ENCODE measurements at places on chromosomes 7 and 10.

DNA sequence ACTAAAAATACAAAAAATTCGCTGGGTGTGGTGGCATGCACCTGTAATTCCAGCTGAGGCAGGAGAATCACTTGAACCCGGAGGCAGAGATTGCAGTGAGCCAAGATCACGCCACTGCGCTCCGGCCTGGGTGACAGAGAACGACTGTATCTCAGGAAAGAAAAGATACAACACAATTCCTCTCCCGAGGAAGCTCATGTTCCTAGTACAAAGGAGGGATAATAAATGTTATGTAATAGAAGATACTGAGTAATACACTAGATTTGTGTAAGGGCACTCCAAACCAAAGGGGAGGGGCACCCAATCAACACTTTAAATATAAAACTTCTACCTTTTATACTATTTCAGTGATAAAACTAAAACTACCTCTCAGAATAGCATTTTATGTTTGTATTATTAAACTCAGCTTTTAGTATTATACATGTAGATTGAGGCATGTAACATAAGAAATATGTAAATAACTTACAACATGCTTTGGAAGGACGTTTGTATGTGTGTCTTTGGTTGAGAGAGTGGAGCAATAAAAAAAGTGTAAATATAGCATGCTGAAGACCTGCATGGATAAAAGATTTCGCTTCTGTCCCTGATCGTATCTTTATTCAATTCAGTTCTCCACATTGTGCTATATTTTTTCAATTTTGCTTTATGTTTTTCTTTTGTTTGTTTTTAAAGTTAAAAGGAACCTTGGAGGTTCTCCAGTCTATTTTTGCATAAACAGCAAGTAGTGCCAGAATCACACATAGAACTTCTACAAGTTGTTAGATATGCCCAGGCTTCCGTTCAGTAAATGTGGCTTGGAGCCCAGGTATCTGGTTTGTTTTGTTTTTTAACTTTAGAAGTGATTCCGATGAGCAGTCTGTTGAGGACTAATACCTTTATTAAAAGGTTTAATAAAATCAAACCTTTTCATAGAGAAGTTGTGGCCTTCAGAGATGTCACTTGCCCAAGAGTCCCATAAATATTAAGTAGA lies 71.9 kb downstream of the WAC start:
- no peak for DNase-seq

DNA sequence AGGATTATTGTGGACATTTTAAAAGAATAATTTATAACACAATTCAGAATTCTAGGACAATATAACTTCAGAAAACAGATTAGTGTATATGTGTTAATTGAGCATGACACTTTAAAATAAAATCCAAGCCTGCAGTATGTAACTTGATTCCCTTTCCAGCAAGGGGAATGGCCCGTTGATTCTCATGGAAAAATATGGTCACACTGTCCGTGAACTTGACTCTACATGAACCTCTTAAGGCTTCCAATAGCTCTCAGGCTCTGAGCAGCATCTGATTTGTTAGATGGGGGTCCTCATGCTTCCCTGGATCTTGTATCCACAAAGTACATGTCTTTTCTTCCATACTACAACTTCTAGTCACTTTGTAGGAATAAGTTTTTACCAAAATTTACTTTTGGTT lies 85.5 kb upstream of the AKR1E2 start:
- no peak for DNase-seq

GRCh38 chr10:125205431-125205830 lies 45.1 kb upstream of the CTBP2 start:
- no peak for DNase-seq

DNA sequence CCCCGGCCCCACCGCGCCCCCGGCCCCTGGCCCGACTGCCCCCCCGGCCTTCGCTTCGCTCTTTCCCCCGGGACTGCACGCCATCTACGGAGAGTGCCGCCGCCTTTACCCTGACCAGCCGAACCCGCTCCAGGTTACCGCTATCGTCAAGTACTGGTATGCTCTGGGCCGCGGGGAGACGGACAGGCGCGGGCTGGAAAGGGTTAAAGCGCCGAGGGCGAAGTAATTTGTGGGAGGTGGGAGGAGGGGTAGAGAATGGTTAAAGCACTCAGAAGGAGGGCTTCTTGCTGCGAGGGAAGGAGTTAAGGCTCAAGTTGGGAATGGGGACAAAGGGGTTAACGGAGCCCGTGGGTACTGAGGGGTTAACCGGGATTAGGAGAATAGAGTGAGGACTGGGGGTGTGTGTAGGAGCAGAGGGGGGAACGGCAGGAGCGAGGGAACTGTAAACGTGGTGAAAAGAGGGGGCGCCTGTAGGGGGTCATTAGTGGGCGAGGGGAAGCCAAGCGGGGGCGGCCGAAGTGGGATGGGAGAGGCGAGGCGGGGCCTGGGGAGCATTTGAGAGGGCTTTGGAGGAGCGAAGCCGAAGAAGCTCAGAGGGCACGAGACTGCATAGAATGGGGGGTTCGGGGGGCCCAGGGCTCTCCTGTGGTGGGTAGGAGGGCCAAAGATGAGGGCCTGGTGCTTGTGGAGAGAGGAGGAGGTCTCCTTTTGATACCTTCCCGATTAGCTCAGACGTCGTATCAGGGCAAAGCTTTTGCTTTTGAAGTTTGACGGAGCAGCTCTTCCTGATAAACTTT lies 605 bp downstream of the SUFU start:
- DNase-seq: no peak

DNA sequence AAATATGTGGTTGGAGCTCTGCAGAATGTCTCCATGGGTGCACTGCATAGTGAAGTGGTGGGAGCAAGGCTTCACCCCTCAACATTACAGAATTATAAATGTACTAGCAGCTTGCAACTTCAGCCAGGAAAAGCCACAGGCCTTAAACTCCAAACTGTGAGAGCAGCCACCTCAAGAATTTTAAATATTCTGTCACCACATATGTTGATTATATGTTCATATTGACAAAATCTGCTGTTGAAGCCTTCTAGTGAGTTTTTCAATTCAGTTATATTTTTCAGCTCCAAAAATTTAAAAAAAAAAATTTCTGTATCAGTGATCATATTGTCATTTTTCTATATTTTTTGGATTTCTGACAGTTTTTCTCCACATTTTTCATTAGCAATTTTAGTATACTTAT lies 30.9 kb upstream of the AKR1C2 start:
- DNase-seq: no peak

GRCh38 chr10:68175949-68176348 lies 56.0 kb downstream of the ATOH7 start:
- no peak for DNase-seq

DNA sequence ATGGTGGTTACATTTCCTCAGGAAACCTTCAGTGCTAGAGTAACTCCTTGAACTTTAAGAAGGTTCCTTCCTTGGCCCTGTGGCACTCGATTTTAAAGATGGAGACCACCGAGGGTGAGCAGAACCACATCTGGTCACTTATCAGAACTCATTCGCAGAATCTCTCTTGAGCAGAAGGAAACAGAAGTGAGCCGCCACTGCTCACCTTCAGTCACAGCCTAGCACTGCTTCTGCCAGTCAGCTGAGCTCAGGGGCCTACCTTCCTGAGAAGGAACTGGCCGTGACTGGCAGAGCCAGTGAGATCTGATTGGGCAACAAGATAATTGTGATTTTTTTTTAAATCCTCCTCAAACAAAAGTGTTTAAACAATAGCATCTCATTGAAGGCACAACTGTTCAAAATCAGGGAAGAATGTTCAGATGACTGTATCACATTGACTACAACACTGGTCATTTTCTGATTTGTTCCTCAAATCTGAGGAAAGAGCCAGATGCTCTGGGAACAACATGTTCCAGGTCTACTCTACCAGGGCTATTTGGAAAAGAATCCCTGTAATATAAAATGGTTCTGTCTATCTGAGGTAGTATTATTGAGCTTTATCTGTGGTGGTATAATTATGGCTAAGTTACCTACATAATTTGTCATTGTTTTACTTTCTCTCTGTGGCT lies 2.7 kb upstream of the SYPL1 start:
- no peak for DNase-seq

DNA sequence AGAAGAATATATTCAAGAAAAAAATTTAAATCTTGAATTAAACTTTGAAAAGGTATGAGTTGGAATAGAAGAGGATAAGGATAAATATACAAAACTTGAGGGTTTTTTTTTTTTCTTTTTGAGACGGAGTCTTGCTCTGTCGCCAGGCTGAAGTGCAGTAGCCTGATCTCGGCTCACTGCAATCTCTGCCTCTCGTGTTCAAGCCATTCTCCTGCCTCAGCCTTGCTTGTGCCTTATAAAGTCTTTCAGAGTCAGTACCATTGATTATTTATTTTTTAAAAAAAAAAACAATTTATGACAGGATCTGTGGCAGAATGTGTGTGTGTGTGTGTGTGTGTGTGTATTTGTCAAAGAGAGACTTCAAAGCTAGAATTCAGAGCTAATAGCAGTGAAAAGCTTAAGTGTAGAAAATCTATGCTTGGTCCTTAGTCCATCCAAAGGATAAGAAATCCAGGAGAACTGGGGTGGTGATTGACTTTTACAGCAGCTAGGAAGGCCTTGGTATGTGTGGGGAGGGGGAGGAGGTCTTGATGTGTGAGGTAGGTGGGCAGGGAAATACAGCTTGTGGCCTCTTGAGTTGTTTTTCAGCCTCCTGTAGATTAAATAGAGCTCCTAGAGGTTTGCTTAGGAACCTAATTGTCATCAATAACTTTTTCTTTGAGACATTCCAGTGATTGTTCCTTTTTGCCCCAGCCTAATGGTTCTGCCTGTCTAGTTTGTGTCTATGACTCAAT lies 2.4 kb downstream of the HECTD2 start:
- DNase-seq: no peak

- DNase-seq: no peak
Observed at GRCh38 chr7:19522486-19522885, 186.4 kb downstream of the POLR1F start.

DNA sequence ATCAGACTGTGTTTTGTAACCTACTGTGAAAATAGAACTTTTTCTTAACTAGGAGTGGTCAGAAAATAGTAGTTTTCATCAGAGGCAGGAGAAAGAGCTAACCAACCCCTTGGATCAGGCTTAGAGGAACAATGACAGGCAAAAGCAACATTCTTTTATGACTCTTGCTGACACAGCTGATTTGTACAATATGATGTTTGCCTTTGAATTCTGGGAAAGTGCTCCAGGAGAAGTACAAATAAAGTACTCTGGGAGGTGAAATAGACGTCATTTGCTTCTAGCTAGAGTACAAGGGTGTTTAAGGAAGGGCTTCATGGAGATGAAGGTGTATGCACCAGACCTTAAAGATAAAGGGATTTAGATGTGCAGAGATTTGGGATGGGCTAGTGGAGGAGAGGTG lies 75.1 kb upstream of the KIAA1217 start:
- no peak for DNase-seq

- DNase-seq: no peak
Observed at GRCh38 chr7:77427996-77428603, 12.0 kb upstream of the GSAP start.

DNA sequence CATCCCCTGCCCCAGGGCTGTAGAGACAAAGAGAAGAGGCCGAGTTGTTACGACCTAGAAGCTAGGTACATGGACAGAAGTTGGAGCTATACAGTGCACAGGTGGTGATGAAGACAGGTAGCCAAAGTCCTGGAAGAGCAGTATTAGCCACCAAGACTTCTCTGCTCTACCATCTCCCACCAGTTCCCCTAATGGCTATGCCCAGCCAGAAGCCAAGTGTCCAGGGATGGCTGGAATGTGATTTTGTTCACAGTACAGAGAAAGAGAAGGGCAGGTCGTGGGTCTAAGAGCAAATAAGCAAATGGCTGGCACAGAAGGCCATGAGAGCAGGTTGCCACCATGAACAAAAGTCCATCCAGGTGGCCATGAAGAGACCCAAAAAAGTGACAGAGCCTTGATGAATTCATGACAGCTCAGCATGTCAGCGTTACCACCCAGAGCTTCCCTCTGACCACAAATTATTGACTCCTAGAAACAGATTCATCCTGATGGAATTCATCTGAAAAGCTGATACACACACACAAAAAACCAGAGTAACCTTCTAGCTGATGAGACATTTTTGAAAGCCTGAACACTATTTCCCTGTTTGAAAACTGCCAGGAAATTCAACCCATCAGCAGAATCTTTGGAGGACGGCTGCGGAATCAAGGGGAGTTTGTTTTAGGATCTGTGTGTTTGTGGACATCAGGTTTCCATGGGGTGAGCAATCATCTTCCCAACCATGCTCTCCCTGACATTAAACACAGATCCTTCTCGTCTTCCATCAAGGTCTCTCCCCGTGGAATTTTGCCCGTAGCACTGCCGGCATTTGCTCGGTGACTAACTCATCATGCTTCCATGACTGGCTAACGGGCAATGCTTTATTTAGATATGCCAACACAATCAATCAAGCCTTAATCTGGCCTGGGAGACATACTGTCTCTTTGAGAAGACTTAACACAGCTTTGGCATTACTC lies 906.7 kb upstream of the AUTS2 start:
- no peak for DNase-seq

DNA sequence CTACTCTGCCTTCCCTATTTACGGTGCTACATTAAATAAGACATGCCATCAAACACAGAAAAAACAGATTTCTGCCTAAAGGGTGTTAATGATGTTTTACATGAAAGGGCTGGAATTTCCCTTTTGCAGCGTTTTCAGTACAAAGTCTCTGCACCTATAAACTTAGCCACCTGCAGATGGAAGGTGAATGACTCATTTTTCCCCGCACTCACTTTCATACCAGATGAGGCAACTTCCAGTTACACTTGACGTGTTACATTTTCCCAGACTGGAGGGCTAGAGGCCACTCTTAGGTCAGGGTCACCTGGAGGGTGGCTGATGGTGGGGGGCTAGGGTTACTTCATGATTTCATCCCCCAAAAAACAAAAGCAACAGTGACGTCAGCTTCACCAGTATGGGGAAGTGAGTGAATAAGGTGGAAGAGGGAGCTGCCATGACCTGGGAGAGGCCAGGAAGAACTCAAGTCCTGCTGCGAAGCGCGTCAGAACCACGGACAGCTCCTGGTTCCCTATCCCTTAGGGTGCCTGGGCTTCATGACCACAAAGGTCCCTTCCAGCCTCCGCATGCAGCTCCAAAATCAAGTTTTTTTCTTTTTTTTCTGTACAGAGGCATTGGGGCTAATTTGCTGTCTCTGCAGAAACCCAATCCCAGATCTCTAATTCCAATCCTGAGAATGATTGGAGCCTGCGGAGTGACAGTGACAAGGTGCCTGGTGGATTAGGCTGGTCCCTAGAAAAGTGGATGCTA lies 94.0 kb downstream of the ADARB2 start:
- no peak for DNase-seq

GRCh38 chr10:33047655-33048054 lies 89.6 kb upstream of the ITGB1 start:
- DNase-seq: no peak

DNA sequence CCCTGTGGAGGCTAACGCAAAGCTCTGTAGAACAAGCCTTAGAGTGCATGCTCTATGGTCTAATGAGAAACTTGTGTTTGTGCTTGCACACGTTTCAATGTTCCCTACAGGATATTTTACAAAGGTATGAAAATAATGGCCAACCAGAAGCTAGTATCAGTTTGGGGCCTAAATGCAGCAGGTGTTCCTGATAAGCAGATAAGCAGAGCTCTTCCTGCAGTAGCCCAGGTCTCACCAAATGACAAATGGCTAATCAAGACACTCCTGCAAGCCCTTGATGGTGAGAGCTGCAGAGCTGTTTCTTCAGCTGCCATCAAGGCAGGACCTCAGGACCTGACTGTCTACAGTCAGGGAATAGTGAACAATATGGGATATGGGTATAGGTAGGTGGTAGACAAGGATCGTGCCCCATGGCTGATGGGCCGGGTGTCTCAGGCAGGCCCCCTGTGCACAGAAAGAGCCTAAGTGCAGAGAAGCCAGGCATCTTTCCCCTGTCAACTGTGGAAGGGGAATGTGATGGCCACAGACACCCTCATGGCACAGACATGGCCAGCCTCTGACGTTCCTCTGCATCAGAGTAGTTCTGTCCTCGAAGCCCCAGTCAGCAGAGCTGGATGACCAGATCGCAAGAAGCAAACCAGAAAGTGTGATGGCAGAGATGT lies 23.2 kb upstream of the RASSF4 start:
- no peak for DNase-seq
